ENCODE measurements at places on chromosomes 1 and 21.

DNA sequence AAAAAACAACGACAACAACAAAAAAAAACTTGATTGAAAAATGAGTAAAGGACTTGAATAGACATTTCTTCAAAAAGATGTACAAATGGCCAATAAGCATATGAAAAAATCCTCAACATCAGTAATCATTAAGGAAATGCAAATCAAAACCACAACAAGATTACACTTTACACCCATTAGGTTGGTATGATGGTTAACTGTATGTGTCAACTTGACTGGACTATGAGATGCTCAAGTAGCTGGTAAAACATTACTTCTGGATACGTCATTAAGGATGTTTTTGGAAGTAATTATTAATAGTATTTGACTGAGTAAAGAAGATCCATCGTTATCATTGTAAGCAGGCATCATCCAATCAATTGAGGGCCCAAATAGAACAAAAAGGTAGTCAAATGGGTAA lies 34.9 kb upstream of the LYPLAL1 start:
- no peak for DNase-seq

- no peak for DNase-seq
These were observed 327.1 kb downstream of the PRDM2 start for GRCh38 chr1:14027099-14027498.

DNA sequence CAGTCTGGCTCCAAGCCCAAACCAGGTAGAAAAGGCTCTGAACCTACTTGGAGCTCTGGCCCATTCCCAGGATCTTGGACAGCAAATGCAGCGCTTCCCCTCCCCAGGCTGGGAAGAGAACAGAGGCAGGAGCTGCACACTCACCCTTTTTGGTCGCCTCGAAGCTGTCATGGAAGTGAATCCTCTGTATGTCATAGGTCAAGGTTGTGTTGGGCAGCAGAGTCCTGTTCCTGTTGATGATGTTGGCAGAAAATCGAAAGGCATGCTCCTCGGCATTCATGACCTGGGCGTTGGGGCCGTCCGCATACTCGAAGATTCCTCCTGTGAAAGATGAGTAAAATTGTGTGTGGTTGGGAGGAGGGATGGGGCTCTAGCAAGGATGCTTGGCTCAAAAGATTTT lies 143.5 kb downstream of the GRIK3 start:
- no peak for DNase-seq

DNA sequence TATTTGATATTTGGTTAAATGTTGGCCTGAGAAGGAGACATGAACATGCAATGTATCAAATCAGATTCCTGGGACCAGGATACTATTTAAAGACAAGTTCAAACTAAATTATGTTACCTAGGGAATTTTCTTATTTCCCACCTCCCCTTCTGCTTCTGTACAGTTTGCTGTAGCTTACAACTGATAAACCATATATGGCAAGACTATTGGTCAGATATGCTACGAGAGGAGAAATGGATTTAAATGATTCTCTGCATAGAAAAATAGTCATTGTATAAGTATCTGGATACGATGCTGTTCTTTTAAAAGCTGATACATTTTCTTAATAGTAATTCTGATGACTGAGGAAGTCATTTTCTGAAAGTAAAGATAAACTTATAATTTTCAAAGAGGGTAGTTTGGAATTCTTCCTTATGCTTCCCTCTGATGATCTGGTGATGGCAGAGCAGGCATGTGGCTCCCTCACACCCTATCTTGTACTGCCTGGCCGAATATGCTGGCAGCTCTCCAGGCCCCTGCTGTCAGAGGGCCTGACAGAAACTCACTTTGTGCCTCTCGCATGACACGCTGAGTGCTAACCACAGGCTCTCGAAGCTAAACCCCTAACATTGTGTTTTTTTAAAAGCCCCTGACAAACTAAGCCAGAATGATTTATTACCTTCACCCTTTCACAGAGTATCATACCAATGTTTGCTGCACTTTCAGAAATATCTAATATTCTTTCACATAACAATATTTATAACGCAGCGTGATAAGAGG lies 19.4 kb downstream of the RRP15 start:
- no peak for DNase-seq

- DNase-seq = no peak
These were observed 148.3 kb downstream of the MATN1 start for GRCh38 chr1:30575066-30575465.

DNA sequence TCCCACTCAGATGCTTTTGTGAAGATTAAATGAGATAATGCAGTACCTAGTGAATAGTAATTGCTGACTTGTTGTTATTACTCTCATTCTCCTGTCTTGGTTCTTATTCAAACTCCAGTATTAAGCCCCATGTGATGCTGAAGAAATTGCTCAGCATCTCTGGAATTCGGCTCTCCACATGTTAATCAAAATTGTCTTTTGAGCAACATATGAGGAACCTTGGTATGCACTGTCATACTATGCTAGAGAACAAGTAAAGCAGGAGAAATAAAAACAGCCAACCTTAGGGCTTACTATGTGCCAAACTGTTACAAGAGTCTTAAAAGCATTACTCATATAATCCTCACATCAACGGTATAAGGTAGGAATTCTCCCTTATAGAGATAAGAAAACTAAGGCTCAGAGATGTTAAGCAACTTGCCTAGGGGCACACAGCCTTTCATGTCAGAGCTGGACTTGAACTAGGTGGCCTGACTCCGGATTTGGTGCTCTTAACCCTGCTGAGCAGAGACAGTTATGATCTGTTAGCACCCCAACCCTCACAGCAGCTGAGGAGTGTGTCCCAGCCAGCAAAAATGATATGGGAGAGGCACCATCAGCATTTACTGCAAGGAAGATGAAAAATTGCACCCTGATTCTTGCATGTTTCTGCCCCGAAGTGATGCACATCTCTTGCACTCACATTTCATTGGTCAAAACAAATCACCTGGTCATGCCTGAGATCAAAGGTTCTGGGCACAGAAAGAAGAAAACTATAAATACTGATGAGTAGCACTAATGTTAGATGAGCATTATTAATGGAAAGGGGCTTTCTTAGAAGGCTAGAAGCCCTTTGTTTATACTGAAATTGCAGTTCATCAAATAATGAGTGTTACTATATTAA lies 102.3 kb downstream of the OMA1 start:
- no peak for DNase-seq

DNA sequence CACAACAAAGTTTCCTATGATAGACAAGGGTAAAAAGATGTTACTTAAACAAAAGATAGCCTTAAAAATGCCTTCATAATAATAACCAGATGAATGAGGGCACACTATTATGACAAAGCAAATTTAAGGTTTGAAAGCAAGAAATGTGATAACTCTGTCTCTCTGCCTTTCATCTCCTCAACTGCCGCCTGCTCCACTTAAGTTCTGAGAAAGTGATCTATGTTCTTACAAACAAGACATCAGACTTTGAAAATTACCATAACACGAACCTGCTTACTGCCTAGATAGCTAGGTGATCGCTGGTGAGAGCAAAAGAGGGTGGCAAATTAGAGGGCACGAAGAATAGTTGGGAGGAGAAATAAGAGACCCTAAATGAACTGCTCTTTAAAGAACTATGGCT lies 13.2 kb downstream of the C21orf91 start:
- no peak for DNase-seq

GRCh38 chr1:207748737-207749528 lies 2.9 kb upstream of the CD46 start:
- DNase-seq = no peak

DNA sequence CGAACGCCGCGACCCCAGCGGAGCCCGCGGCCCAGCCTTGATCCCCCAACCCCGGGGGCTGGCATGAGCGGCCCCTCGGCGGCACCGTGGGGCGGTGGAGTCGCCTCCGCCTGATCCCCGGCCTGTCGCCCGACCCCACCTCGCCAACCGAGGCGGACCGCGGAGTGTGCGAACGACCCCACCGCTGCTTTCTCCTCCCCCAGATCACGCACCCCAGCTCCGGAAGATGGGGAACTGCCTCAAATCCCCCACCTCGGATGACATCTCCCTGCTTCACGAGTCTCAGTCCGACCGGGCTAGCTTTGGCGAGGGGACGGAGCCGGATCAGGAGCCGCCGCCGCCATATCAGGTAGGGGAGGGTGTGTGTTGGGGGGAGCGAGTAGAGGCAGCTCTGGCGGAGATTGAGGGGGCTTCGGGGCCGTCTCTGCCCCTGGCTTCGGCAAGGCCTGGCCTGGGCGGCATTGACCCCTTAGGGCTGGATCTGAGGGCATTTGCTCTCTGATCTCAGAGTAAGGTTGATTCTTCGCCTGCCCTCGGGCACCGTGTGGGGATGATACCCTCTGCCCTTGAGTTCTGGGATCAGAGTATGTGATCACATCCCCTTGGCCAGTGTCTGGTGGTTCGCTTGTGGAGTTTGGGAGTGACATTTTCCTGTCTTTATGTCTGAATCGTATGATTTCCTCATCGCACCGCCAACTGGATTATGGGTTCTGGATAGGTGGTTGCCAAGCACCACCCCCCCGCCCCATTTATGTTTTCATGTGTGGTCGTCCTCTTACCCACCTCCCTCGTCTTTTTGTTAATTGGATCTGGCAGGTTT lies 668 bp downstream of the RNF11 start:
- peak; percentile 14 for DNase-seq
